ENCODE measurements at places on chromosomes 13 and 19. TPM values are rescaled to one million over a fixed set of nuclear protein-coding genes. Genes with fewer than 3 reads are reported as not detected.

The RFPL4AL1 gene
- not detected for polyA plus RNA-seq

The ARHGEF18 gene
- 11.7 TPM for polyA plus RNA-seq

The ERFL gene
- polyA plus RNA-seq = not detected

The ZNF723 gene
- not detected for polyA plus RNA-seq

The SRRM5 gene
- 0.02 TPM for polyA plus RNA-seq

The DCLK1 gene
- 0.05 TPM for polyA plus RNA-seq

The CPB2 gene
- 0.06 TPM for polyA plus RNA-seq

The ZNF177 gene
- 2.2 TPM for polyA plus RNA-seq

The RFPL4A gene
- not detected for polyA plus RNA-seq

The APOC4 gene
- polyA plus RNA-seq = not detected
